ENCODE measurements at places on chromosomes 7 and 10. TPM values are rescaled to one million over a fixed set of nuclear protein-coding genes. Genes with fewer than 3 reads are reported as not detected.

The PNLIPRP2 gene
- total RNA-seq, result not detected

The JMJD1C gene
- 139 TPM for total RNA-seq

The TMEM213 gene
- total RNA-seq, result not detected

The LRRTM3 gene
- total RNA-seq, result 0.12 TPM

The TSPAN12 gene
- total RNA-seq, result 7.2 TPM

The C10orf67 gene
- total RNA-seq, result 0.15 TPM

The MYH16 gene
- total RNA-seq, result 4.7 TPM

The ELAPOR2 gene
- total RNA-seq, result 14.7 TPM

The HDAC9 gene
- 6.8 TPM for total RNA-seq

GRCh38 chr7:100577103-100577502 is 3.4 kb upstream of the SAP25 start:
- DNase-seq, result no peak

GRCh38 chr7:17743316-17743715 is 197.0 kb downstream of the SNX13 start:
- no peak for DNase-seq

DNA sequence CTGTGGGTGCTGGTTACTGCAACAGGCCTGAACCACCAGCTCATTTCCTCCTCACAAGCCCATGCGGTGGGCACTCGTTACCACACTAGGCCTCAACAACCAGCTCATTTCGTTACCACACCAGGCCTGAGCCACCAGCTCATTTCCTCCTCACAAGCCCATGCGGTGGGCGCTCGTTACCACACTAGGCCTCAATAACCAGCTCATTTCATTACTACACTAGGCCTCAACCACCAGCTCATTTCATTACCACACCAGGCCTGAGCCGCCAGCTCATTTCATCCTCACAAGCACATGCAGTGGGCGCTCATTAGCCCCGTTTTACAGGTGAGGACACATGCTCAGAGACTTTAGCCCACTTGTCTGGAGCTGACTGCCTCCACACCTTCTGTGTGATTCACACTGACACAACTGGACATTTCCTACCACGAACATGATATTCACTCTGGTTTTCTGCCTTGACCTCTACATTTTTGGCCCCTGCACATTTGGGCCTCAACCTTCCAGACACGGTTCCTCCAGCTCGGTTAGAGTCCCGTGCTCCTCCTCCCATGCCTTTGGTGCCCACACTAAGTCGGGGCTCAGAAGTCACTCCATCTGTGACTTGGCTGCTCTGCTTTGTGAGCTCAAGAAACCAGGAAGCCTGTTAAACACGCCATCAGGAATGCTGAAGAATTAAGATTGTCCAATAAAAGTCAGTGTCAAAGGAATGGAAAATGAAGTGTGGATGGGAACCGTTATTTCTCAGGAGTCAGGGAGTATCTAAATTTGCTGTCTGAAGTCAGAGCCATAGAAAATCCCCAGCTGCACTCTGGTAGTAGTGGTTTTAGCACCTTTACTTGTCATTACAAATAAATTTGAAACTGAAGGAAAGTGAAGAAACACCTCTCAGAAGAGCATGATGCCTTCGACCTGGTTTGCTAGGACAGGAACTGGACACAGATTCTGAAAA is 55.8 kb upstream of the LANCL2 start:
- no peak for DNase-seq

DNA sequence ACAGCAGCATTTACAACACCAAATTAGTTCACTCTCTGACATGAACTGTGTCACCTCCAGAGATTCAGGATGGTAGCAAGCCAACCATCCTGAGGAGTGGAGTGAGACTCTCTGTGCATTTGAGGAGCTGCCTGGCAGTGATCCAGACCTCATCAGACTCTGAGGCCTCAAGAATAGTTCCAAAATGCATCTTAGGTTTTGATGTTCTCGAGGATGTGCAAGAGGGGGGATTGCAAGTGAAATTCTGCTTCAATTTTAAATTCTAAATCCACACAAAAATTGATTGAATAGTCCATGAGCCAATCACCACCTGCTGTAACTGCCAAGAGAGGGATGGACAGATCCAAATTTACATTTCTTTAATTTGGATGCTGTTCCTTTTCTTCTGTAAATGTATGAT is 49.7 kb downstream of the SLK start:
- no peak for DNase-seq

DNA sequence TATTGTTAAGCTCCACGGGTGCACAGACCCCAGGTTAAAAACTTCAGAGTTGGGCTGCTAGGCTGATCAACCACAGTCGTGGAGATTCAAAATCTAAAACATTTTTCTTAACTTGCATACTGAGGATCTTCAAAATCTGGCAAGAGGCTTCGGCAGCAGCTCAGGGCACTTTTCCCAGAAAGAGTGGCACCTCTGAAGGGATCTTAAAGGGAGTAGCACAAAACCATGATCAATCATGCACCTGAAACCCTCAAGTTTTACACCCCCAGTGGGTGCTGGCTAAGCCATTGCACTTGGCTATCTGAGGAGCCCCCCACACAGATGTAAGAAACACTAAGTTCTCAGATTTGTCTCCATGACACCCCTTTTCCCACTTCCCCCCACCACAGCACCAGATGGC is 151.7 kb downstream of the CALN1 start:
- no peak for DNase-seq

DNA sequence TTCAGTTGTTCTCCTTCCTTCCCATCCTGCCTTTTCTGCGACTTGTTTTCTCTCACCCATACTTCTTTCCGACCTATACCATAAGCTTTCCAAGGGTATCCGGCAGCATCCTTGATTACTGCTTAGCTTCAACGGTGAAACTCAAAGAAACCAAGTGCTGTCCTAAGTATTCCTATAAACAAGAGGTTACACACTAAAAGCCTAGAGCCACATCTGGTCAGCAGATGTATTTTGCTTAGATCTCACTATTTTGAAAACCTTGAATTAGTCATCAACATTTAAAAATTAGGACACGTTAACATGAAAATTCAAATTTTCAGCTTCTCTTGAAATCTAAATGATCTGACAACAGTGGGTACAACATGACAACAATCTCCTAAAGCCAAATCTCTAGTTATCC is 20.0 kb downstream of the ARHGAP21 start:
- no peak for DNase-seq

DNA sequence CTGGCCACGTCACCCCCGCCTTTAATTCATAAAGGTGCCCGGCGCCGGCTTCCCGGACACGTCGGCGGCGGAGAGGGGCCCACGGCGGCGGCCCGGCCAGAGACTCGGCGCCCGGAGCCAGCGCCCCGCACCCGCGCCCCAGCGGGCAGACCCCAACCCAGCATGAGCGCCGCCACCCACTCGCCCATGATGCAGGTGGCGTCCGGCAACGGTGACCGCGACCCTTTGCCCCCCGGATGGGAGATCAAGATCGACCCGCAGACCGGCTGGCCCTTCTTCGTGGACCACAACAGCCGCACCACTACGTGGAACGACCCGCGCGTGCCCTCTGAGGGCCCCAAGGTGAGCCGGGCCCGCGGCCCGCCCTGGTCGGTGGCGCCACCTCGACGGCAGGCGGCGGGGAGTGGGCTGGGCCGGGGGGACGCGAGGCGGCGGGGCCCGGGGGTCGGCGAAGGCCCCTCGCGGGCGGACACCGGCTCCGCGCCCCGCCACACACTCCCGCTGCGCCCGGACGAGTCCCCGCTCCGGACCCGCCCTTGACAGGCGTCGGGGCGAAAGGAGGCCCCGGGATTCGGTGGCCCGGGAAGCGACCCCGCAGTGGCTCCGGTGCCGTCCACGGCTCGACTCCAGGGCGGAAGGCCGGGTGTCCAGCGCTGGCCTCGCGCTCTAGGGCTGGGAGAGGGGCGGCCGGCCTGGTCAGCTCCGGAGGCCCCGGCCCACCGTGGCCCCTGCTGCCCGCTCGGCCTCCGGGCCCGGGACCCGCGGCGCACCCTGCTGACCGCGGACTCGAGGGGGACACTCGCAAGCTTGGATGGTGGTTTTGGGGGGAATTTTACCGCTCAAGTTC is 557 bp downstream of the BAG3 start:
- DNase-seq, result no peak

GRCh38 chr7:47327346-47327697 is 254.6 kb downstream of the TNS3 start:
- DNase-seq, result no peak

GRCh38 chr7:15963206-15963605 is 276.7 kb upstream of the MEOX2 start:
- no peak for DNase-seq

DNA sequence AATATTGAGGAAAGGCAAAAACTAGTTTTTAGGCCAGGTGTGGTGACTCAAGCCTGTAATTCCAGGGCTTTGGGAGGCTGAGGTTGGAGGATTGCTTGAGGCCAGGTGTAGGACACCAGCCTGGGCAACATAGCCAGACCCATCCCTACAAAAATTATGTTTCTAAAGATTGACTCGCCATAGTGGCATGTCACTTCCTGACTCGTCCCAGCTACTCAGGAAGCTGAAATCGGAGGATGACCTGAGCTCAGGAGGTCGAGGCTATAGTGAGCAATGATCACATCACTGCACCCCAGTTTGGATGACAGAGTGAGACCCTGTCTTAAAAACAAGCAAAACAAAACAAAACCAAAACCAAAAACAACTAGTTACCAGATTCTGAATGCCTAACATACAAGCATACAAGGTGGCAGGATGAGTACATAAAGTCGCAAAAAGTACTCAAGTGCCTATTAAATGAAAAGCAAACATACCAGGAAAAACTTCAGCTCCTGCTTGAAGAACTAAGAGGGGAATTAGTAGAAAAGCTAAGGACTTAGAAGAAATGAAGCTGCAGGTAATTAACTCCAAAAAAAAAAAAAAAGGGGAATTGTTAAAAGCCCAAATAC is 14.1 kb downstream of the ZNF398 start:
- peak; percentile 33 for DNase-seq

GRCh38 chr10:69475433-69475830 is 24.2 kb downstream of the TSPAN15 start:
- no peak for DNase-seq

- peak; percentile 36 for DNase-seq
These were observed 1055.1 kb downstream of the KCNMA1 start for GRCh38 chr10:76582531-76582930.

DNA sequence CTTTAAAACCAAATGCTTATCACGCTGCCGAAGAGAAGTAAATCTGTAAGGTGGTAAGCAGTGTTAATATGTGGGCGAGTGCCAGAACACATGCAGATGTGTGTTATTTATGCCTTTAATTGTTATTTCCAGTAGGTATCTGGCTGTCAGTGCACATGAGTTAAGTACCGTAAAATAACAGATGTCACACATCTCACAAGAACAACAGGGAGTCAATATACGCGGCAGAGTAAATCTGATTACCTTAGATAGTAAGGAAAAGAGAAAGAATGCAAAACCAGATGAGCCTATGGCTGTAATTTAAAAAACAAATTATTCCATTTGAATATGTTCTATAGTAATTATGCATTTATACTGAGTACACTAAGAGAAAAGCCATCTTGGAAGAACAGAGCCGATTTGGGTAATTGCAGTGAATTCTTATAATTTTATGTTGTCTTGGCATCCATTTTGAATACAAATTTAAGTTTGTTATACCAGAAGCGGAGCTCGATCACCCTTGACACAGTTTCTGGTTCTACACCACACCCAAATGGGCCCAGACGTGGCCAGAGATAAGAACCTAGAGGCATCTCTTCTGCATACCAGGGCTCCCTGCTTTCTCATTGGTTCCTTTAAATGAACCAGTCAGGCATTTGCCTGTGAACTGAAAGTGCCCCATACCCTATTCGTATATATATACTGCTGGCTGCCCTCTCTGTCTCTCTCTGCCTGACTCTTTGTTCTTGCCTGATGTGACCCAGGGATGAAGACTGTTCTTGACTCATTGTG is 34.8 kb downstream of the DNAJB9 start:
- DNase-seq, result no peak

DNA sequence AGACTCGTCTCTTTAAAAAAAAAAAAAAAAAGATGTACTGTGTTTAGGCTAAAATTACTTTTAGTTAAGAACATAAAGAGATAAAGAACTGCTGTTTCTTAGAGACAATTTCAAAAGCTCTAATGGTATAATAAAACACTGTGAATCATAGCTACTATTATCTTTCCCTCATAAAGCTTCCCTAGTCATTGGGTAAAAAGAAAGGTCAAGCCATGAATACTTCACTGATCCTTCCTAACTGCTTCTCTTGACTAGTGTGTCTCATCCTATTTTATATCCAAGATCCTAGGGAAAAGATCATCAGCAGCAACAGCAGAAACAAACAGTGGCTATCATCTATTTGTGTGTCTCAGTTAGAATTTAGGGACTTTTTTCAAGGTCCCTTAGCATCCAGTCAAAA is 10.5 kb downstream of the YME1L1 start:
- peak; percentile 9 for DNase-seq

GRCh38 chr7:141945356-141945755 is 1.4 kb downstream of the CLEC5A start:
- DNase-seq, result peak; percentile 49

DNA sequence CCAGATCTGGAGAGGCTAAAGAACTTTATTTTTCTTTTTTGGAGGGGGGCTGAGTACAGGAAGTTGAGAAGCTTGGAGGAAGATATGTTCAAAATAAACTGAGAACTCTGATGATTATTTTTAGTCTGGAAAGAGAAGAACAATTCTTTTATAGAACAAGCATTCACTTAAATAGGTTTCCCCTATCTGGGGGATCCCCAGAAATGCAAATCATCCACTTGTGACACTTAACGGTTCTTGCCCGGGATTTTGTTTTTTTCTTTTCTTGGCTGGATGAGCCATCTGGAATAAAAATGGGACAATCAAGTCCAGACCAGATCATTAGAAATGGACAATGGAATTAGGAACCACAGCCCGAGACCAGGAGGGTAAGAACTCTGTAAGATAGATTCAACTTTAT is 95.9 kb upstream of the EGR2 start:
- DNase-seq, result no peak
